Stimulated activated CD8-positive, alpha-beta memory T cell treated with anti-CD3 and anti-CD28 coated beads, Interleukin-4, amount 100 ng/mL, for 48 hours (primary cell): ENCODE measurements at places on chromosomes 2 and 18.

DNA sequence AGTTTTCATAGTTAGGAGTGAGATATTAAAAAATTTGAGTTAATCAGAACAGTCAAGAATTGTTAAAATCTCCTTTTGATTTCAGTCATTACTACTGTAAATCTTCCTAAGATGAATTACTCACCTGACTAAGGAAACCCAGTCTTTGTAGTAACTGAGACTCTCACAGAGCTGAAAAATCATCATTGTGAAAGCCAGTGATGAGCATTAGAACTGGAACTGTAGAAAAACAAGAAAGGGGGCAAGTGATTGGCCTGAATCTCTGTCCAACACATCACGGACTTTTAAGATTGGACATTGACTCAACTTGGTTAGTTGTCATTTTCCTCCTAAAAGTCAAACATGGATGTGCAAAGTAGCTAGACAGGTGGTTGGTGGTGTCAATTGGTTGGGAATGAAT, 21.9 kb downstream of the SETBP1 start:
- DNase-seq, result no peak

- DNase-seq, result no peak
These were observed 469.6 kb downstream of the PID1 start for GRCh38 chr2:228801451-228801850.

- DNase-seq, result no peak
These were observed 37.8 kb upstream of the IKZF2 start for GRCh38 chr2:213189001-213189899.

- DNase-seq, result no peak
These were observed 15.8 kb upstream of the FEZ2 start for GRCh38 chr2:36613801-36614200.

DNA sequence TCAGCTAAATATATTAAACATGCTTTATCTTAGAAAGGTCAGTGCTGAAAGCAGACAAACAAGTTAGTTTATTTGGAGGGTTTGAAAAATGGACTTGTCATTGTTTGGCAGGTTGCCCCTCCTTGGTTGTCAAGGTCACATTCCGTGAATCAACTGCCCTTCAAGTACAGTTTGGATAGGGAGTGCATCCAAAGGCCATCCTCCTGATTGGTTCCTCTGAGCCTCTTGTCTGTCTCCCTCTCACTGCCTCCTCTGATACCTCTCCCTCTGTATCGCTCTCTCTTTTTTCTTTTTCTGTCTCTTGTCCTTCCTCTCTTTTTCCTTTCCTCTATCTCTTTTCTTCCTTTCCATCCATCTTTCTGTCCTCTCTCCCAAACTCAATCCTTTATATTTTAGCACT, 5.4 kb downstream of the ITGAV start:
- DNase-seq, result no peak

GRCh38 chr2:233082222-233082930, 22.2 kb downstream of the INPP5D start:
- no peak for DNase-seq

- no peak for DNase-seq
These were observed 398.5 kb upstream of the NRP2 start for GRCh38 chr2:205283736-205284270.
